ENCODE measurements at places on chromosomes 12 and 14.
A peak's percentile ranks its signal among the peaks of the same experiment; 100 is the strongest.

DNA sequence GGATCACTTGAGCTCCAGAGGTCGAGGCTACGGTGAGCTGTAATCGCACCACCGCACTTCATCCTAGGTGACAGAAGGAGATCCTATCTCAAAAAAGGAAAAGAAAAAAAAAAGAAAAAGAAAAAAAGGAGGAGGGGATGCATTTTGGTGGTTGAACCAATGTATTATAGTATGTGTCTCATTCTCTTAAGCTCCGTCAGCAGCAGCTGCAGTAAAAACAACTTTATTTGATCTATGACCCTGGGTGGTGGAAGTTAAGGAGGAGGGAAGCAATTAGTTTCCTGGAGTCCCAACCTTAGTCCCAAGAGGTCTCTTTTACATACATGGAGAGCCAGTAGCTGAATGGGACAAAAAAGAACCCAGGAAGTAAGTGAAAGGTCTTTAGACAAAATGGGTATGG is 26.8 kb upstream of the APOF start:
- DNase-seq = peak; percentile 36

- no peak for DNase-seq
Observed at GRCh38 chr14:95522556-95522955, 6.1 kb upstream of the SYNE3 start.

DNA sequence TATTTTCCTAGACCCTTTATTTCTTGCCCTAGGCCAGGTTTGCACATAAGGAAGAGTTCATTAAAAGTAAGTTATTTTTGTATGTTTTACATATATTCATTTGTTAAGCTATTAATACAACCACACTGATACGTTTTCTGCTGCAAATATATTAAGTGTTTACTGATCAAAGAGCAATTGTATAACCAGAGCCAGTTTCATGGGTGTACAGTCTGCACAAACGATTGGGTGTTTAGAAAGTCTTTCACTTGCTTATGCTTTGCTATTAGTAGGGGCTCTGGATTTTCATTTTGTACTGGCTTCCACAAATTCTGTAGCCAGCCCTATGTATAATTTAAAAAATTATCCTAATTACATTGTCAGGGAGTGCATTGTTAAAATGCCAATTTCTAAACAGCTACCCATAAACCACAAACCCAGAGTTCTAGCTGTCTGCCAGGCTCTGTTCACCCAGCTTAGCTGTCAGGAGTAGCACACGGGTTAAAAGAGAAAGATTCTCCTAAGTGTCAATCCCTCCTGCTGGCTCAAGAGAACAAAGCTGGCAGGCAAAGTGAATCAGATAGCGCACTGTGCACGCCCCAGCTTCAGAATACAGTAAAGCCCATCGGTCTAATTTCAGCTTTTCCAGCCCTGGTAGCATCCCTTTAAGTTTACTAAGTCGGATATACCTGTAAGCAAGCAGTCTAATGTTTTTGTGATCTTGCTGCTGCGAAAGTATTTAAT is 151.0 kb upstream of the LMO3 start:
- DNase-seq = no peak

DNA sequence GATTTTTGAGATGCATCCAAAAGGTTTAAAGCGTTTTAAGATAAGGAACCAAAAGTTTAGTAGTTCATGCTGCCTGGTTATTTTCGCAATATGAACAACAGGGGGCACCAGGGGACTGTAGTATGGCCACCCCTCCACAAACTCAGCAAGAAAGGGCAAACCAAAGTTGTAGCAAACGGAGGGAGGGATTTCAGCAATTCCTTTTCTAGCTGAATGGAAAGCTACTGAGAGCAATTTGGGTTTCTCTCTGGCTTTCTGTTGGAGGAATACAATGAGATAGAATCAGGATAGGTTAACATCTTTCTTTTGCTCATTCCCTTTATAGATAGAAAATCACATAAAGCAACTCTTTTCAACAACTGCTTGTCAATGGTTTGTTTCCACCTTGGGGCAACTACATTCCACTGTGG is 62.5 kb downstream of the DRAM1 start:
- peak; percentile 75 for DNase-seq

DNA sequence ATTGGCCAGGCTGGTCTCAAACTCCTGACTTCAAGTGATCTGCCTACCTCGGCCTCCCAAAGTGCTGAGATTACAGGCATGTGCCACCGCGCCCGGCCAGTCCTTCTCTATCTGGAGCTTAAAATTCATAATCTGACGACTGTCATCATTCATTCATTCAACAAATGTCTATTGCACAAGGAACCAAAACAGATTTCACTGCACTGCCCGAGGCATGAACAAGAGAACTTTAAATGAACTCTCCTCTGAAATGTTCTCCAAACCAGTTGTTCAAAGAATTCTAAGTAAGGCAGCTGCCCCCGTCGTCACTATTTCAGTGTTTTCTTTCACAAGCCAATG is 44.8 kb upstream of the METAP2 start:
- no peak for DNase-seq

GRCh38 chr12:130983328-130984017 is 29.8 kb downstream of the ADGRD1 start:
- no peak for DNase-seq

DNA sequence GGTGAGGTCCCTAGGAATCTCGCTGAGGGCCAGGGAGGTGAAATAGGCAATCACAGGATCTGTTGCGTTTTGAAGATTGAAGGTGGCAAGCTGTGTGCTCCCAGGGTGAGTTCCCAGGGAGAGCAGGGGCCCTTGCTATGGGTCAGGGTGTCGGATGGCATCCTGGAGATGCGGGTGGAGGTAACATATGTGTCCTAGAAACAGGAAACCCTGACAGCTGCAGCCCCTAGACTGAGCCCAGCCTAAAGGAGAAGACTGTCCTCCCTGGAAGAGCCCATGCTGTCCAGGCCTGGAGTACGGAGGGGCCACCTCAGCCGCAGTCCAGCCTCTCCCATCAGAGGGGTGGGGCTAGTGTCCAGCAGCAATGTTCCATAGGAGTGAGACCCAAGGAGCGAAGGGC is 194.2 kb downstream of the NTF3 start:
- DNase-seq = no peak

DNA sequence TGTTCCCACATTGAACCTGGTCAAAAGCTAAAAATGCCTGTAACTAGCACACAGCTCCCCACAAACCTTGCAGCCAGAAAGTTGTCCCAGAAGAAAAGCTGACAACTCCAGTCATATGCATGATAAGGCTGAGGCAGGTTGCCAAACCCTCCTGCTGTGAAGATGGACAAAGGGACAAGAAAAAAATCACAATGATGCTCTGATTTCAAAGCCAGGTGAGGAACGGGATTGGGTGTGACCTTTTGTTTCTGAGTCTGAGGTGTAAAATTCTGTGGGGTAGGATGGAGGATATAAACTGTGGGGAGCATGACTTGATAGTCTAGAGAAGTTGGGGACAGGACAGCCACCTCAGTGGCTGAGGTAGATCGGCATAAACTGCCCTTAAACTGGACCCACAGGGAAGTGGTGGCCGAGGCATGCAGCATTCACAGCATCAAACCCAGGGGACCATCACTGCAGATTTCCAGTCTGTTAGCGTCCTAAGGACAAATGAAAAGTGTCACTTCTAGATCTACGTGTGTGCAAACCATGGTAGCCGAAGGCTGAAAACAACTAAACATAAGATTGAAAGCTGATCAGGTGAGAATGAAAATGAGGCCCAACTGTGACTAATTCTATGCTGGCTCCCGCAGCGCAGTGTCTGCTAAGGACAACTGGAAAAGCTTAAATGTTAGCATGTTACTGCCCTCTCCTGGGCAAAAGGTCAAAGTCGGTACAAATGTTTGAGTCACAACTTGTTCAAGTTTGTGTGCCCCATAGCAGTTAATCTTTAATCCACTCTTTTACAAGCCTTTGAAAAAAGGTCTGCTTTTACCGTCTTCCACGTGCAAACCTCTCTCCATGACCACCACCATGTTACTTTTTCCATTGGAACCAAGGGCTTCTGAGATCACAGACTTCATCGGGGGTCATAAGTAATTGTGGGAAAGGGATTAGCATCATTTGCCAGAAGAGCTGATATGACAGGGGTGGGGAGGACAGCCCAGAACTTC is 39.8 kb downstream of the GRIN2B start:
- DNase-seq = peak; percentile 77

DNA sequence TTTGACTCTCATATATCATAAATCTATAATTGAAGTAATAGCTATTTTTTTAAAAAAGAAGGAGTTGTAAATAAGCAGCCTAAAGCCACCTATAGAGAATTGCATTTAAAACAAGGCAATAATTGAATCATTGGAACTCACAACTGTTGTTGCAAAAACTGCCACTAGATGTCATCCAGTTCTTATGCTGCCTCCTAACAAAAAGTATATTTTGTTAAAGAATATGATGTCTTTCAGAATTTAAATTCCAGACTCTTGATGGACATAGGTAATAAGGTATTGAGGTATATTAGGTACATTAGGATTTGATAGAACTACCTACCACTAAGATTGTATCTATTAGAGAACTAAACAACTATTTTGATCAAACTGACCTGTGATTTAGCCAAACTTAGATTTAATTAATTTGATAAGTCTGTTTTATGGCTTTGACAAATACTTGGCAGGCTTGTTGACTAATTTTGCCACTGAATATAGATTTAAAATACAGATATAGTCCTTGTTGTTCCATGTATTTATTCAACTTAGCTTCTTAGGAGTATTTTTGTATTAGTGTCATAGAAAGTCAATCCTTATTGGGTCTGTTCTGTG is 401.4 kb downstream of the RPL10L start:
- DNase-seq = no peak

DNA sequence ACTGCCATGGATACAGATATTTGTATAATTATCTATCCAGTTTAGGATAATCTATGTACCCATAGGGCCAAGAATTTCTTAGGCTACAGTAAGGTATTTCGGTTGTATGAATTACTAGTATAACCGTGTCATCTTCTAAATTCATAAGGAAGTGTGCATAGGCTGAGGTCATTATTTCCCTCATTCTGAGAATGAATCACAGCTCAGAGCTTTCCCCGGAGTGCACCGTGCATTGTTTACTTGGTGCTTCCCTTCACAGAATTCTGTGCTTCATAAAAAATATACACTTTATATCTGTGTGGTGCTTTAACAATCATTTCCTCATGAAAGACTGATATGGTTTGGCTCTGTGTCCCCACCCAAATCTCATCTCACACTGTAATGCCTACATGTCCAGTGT is 514.1 kb downstream of the ETNK1 start:
- no peak for DNase-seq

- DNase-seq = no peak
Observed at GRCh38 chr14:100076606-100077005, 11.4 kb downstream of the EVL start.

DNA sequence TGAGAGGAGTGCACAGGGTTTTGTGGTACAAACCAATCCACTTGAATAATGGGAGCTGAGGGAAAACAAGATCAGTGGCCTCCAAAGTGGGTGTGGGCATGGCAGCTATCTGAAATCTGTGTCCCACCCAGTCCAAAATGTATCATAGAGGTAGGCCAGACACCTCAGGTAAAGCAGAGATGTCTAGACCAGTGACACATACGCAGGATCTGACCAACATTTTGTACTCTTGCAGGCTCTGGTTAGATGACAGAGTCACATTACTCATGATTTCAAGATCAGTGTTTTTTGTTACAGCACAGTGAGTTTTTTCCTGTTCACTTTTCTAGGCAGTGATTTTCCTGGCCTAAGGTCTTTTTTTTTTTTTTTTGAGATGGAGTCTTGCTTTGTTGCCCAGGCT is 211.8 kb downstream of the PCNX1 start:
- DNase-seq = no peak

- no peak for DNase-seq
Observed at GRCh38 chr12:89103831-89104230, 248.5 kb downstream of the DUSP6 start.

GRCh38 chr14:89801136-89801535 is 153.4 kb downstream of the EFCAB11 start:
- DNase-seq = no peak

- DNase-seq = no peak
Observed at GRCh38 chr12:1226951-1227350, 235.9 kb downstream of the ERC1 start.

GRCh38 chr12:39572551-39572950 is 47.1 kb downstream of the ABCD2 start:
- DNase-seq = no peak

GRCh38 chr12:113744802-113745395 is 221.2 kb downstream of the RBM19 start:
- DNase-seq = no peak

DNA sequence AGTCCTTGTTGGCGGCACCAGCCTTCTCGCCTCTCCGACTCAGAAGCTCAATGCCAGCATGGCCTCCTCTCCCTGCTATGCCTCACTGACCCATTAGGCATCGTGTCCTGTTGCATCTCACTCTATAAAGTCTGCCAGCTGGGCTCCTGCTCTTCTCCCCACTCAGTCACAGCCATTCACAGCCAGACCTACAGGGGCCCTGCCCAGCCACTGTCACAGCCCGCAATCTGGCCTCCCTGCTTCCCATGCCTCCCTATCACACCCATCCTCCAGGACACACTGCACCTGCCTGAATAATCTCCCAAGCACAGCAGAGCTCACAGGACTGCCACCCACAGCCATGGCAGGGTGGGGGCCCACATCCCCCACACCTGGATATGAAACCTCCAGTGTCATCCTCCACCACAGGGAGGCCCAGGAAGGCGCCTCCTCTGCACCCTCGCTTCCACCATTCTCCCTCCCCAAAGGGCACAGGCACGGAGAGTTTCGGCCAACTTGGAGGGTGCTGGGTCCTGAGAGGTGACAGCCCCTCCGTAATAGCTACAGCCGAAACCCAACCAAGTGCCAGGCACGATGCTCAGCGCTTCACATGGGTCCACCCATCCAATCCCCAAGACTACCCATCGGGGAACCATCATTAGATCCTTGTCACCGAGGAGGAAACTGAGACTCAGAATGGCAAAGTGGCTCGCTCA is 370.3 kb downstream of the BCL11B start:
- DNase-seq = no peak

- DNase-seq = no peak
Observed at GRCh38 chr14:53942970-53943750, 13.5 kb downstream of the BMP4 start.

GRCh38 chr12:49874142-49874897 is 29.4 kb downstream of the FAIM2 start:
- no peak for DNase-seq

GRCh38 chr12:15827136-15827535 is 37.9 kb upstream of the EPS8 start:
- no peak for DNase-seq

DNA sequence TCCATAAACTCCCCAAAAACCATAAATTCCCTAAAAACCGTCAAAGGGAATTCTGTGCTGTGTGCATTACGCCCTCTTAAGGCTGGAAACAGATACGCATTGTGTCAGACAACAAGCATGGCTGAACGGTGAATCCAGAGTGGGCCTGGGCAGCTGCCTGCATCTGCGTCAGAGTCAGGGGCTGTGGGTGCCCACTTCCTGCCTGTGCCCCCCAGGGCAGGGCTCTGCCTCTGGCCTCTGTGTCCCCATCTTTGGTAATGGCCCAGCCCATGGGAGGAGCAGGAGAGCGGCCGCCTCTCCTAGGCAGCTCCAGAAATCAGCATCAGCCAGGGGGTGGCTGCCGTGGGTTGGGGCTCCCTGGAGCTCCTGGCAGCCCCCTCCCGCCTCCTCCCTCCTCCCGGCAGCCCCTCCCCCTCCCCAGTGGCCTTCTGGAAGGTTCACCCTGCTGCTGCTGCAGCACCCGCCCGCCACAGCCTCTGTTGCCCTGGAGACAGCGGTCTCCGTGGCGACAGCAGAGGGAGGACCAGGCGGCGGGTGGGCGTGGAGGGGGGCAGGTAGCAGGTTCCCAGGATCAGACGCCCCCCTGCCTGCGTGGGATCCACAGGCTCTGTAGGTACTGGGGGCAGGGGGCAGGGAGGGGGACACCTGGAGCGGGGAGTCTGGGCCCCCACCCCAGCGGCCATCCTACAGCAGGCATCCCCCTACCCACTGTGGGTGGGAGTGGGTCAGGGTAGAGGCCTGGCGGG is 5.9 kb downstream of the MMP17 start:
- DNase-seq = no peak

- no peak for DNase-seq
Observed at GRCh38 chr14:69879175-69880043, at the start of gene SMOC1. Gene SMOC1 (plus strand): TSS chr14:69879416. CDS start chr14:69879679, 263 bp downstream.

Data from left kidney (tissue), 8 donors.